ENCODE measurements at places on chromosomes 7 and 10.

DNA sequence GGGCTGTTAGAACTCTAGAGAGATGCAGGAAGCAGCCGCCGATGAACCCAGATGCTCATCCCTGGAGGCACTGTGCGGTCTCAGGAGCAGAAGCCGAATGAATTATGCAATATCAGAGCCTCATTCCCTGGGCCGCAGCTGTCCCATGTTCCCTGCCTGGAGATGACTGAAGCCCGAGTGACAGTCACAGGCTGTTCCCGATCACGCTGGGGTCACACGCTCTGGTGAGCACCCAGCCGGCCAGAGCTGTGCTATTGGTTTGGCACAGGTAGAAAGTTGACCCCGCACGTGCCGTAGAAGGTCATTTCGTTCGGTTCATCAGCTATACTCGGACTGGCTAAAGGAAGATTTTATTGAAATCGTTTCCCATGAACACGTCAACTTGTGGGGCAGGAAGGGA lies 140.5 kb upstream of the SH2B2 start:
- DNase-seq: no peak

GRCh38 chr7:40439686-40440085 lies 304.9 kb downstream of the SUGCT start:
- DNase-seq: no peak

GRCh38 chr7:66758950-66759628 lies 18.6 kb downstream of the RABGEF1 start:
- DNase-seq: no peak

DNA sequence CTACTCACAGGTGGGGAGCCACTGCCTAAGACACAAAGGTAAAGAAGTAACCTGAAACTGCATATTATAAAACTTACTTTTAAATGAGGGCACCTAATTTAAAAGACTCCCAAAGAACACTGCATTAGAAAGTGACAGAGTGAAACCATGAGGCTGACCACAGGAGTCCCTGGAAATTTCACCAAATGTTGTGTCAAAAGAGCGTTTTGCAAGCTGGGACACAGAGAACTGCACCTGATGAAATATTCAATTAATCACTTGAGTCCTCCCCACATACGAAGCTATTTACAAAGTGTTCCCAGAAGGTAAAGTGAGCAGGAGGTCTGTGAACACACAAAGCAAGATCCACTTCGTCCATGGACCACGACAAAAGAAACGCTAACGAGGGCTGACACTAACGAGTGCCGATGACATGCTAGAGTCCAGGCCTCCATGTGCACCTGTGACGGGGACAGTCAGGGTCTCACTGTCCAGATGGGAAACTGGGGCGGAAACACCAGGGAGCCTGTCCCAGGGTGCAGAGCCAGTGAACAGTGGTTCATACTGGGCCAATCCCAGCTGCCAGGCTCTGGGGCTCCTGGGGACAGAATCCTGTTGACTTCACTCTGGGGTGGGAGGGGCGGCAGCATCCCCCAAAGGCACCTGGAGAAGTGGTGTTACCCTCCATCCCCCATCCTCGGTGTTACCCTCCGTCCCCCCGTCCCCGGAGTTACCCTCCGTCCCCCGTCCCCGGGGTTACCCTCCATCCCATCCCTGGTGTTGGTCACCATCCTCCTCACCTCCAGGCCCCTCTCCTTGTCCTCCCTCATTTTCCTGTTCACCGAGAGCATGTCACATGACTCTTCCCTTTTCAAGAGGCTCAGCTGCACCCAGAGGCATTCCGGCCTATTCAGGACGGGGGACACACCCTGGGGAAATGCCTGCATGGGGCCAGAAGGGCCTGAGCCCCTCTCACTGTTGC lies 63.4 kb downstream of the DIP2C start:
- no peak for DNase-seq

GRCh38 chr7:55073976-55074528 lies 55.2 kb downstream of the EGFR start:
- peak; percentile 92 for DNase-seq

DNA sequence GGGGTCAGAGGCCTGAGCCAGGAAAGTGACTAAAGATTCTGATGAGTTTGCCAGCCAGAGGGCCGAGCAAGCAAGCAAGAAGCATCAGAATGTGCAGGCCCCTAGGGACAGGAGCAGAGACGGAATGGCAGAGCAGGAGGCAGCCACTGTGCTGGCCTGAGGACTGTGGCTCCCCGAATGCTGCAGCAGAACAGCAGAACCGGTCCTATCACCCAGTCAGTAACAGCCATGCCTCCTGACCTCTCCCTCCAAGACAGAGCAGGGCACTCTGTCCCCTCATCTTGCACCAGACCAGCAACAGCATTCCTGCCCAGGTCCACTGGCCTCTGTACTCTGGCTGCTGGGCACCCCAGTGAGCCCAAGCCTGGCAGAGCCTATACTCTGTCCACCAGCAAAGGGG lies 85.9 kb downstream of the ARHGAP22 start:
- no peak for DNase-seq

DNA sequence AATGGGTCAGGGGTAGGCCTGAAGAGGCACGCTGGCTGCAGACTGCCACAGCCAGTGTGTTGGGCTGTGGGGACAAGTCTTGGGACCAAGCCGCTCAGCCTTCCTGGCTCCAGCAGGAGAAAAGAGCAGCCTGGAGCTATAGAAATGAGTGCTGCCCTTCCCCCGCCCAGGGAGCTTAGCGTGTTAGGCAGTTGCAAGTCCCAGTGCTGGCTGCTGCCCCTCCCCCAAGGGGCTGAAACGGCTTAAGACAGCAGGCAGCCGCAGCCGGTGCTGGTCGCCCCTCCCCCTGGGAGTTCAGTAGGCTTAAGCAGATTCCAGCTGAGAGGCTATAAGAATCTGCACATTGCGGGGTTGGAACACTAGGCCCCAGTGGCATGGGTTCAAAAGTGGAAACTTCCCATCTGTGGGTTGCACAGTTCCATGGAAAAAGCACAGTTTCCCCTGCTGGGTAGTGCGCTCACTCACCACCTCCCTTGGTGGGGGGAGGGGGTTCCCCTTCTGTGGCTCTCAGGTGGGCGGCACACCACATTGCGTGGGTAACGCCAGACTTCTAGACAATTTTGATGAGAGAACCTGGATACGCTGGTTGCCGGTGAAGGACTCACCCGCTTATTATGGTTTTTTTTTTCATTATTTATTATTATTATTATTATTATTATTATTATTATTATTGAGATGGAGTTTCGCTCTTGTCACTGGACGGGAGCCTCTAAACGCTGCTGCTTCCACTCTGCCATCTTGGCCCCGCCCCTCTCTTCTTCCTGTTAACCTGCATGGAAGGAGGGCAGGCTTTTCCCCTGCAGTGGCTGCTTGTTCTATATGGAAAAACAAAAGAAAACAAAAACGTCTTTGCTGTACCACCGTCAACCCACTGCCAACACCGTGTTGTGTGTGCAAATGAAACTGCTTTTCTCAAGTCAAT lies 151.1 kb downstream of the CXCL12 start:
- DNase-seq: no peak

DNA sequence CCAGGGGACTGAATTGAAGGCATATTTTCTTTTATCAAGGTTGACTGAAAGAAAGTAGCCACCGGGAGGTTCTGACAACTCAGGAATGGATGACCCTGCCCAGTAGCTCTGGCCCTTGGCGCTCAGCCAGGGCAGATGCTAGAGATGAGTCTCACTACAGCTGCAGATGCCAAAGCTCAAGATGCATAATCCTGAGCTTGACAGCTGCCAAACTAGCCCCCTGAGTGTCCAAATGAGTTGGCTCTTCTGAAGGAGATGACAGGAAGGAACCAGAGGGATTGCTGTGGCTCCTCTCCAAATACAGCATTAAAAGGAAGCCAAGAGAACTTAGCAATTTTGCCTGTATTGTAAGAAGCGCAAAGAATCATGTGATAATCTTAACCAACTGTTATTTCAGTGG lies 78.4 kb downstream of the NXPH1 start:
- DNase-seq: no peak

GRCh38 chr10:129090618-129091366 lies 376.2 kb upstream of the MGMT start:
- DNase-seq: no peak

DNA sequence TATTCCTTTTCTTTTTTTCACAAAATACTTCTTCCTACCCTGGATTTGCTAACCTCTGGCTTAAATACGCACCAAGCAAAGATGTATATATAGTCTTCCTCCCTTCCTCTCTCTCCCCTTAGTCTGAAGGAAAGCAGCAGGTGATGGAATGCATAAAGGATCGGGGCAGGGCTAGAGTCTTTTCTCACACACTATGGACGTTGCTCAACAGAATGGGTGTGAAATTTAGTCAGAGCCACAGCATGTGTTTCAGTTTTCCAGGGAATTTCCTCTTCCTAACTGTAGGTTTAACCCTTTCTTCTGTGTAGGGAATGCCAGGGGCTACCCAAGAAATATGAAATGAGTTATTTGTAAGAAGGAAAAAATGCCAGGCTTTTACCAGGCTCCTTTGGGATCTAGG lies 71.4 kb upstream of the NFKB2 start:
- no peak for DNase-seq

- no peak for DNase-seq
These were observed 86.0 kb upstream of the FGFR2 start for GRCh38 chr10:121684276-121684675.

DNA sequence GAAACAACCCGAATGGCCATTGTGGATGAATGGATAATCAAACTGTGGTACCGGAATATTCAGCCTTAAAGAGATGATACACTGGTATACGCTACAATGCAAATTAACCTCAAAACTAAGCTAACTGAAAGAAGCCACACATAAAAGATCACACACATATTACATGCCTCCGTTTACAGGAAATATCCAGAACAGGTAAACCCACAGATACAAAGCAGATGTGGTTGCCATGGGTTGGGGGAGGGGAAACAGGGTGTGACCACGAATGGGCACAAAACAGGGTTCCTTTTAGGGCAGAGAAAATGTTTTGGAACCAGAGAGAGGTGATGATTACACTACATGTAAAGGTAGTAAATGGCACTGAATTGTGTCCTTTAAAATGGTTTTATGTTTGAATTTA lies 16.6 kb downstream of the ESYT2 start:
- no peak for DNase-seq

GRCh38 chr7:39027491-39027890 lies 49.8 kb downstream of the POU6F2 start:
- DNase-seq: no peak

DNA sequence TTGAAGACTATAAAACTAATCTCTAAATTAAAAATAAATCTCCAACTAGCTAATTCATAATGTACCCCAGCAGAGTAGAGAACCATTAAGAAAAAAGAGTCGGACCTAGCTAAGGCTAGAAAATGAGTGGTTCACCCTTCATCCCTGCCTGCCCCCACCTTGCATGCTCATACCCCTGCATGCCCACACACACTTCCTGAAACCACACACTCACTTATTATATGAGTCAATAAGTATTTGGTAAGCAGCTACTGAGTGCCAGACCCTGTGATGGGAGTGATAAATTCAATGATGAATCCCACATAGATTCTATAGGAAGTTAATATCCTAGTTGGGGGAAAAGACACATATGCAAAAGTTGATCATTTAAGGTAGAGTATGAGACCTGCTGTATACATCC lies 152.9 kb upstream of the INHBA start:
- DNase-seq: no peak

GRCh38 chr7:85196696-85197095 lies 9.8 kb upstream of the SEMA3D start:
- DNase-seq: no peak

DNA sequence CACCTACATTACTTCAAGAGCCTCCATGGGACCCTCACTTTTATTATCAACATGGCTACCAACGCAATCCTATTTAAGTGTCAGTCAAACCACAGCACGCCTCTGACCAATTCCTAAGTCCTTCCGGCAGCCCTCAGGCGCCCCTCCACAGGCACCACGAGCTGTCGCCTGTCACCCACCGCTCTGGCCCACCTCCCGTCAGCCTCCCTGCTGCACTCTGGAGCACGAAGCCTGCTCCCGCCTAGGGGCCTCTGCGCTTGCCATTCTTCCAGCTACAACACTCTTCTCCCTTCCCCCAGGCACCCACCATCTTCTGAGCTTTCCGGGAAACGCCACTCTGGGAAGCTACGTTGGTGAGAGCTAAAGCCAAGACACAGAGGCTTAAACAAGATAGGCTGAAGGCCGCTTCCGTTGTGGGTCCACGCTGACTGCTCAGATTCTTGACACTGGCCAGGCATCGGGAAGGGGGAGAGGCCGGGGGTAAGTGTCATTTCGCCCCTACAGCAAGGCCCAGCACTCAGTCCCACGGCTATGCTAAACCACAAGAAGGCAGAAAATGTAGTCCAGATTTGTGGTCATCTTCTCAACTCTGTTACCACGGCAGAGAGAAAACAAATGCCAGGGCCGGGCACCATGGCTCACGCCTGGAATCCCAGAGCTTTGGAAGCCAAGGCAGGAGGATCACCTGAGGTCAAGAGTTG lies 56.7 kb downstream of the GNA12 start:
- DNase-seq: no peak

DNA sequence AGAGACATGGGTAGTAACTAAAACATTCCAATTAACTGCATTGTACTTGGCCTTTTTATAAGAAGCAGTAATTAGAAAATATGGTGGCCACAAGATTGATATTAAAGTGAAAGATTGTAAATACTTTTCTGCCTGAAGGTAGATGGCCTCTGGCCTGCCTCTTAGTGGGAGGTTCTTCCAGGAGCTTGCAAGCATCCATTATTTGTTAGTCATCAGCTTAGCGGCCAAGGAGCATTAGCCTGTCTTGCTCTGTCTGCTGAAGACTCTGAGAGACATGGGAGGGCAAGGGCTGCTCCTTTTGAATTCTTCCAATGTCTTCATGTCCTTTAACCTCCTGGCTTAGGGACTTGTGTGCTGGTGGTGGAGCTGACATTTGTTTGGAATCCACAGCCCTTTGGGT lies 80.4 kb downstream of the TCF7L2 start:
- DNase-seq: no peak

DNA sequence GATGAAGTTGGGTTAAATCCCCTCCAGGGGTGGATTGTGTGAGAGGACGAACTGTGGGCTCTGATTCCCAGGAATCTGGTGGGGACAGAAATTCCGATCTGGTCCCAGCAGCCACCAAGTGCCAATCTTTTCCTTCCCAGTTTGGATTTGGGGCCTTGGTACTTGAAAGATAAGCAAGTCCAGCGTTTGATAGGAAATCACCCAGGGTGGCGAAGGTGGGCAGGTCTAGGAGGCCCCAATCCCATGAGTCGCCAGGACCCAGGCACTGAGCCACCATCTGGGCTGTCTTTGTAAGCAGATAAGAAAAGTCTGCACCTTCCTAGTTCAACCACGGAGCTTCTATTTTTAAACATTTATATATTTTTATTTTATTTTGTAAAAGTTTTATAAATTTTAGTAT lies 122.6 kb upstream of the LSM8 start:
- no peak for DNase-seq

GRCh38 chr10:6009150-6009549 lies 31.8 kb upstream of the IL15RA start:
- no peak for DNase-seq

- no peak for DNase-seq
These were observed 2.2 kb upstream of the MET start for GRCh38 chr7:116669769-116670168.
